ENCODE measurements at places on chromosomes 5 and 9.
A peak's percentile ranks its signal among the peaks of the same experiment; 100 is the strongest.

- DNase-seq: no peak
These were observed 158.6 kb downstream of the FAM114A2 start for GRCh38 chr5:153880106-153880505.

- peak; percentile 57 for DNase-seq
These were observed 99.1 kb downstream of the FBXO38 start for GRCh38 chr5:148482697-148483462.

DNA sequence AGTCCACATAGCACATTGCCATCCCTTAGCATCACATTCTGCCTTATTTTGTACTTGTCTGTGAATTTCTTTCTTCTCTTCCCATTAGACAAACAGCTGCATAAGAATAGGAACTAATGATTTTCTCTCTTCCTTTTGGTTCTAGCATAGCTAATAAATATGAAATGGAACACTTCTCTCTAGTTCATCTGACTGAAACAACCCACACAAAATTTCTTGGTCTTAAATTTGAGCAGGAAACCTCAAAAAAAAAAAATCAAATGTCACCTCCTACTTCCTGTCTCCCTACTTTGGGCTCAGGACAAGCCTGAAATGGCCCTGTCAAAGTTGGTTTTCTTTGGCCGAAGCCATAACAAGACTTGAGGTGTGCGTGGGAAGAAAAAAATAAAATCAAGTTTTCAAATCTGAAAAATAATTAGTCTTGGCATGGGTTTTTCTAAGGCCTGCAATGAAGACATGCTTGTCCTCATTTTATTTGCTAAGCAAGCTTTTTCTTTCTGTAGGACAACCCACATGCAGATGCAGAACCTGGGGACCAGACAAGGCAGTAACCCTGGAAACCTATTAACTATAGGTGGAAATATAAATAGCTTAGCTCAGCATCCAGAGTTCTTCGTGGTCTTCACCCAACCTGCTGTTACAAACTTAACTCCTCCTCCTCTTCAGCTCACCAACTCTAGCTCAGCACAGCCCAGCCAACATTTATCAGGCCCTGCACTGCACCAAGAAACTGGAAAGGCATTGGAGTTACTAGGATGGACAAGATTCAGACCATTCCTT lies 523.5 kb upstream of the KLF4 start:
- DNase-seq: no peak

DNA sequence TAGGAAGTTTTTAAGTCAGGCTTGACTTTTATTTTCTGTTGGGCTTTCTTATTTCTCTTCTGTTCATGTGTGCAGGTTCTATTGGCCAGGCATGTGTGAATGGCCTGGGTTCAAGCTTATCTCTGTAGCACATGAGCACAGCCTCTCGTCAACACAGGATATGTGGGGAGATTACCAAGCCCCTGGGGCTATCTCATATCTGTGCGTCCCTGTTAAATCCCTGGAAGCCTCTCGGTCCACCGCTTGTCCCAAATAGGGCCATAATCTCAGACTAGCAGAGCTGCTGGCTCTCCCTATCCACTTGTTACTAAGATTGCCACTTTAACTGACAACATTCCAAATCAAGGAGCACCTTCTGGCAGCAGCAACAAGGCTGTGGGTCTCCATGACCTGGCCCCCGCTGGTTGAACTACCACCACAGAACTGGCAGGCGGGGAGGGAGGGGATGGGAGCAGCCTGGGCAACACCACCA lies 28.4 kb upstream of the EBF1 start:
- no peak for DNase-seq

- no peak for DNase-seq
These were observed 29.3 kb upstream of the MINAR2 start for GRCh38 chr5:129718471-129719090.

DNA sequence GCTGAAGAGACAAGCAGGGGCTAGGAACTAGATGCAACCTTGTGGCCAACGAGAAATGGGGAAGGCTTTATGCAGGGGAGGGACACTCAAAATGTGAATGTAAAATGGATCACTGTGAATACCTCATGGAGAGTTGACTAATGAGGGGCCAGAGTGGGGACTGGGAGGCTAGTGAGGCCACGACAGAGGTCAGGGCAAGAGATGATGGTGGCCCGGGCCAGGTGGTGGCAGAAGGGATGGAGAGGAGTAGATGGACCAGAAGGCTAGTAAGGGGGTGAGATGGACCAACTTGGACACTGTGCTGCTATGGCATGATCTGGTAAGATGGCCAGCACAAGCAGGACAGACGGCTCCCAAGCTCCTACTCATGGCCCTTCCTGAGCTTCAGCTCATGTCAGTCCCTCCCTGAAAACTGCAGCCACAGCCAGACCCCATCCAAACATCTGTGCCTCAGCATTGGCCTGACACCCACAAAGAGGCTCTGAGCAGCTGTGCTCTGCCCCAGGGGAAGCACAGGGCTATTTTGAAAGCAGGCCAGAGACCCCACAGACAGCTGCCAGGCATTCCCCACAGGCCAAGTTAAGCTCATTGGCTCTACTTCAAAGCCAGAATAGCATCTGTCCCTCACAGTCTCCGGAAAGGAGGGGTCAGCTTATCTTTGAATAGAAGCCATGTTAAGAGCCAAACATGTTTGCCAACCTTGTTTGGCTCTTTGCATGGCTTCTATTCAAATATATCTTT lies 22.1 kb downstream of the P4HA2 start:
- DNase-seq: no peak

DNA sequence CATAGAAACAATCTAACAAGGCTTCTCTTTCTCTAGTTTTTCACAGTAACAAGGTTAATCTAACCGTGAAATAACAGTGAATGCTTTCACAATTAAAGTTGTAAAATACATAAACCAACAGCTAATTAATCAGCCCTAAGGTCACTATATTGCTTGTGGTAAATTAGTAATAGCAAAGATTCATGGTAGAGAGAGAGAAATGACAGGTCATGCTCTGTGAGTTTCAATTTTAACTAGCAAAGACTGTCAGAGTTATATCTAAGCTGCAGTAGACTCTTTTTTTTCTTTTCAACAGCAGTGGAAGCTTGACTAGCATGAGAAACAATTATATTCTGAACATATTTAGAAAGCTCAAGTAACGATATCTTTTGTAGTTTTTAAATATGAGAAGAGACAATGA lies 1068.0 kb downstream of the MAT2B start:
- DNase-seq: no peak

DNA sequence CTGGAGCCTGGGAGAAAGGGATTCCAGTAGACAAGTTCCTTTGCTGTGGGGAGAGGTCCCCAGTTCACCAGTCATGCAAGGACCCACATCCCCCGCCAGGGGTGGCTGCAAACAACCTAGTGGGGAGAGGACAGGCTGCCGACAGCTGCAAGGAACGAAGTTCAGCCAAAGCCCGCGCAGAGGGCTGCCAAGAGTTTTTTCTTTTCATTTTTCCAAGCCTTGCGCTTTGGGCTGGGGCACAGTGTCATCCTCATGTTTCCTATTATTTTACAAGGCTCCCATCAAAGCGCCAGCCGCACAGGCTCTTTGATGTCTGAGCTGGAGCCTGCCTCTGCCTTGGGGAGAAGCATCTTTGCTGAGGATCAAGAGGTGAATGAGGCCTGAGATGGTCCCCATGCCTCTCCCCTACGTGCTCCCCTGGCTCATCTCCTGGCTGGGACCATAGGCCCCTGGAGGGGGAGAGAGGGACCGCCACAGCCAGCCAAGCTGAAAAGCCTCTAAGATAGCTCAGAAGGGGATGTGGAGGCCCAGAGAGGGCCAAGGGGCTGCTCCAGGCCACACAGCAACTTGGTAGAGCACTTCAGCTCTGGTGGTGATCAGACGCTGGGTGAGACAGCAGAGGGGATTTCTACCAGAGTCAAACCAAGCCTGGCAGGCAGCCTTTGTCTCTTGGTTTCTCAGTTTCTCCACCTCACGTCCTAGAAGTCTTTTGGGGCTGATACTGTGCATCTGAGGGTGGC lies 50.4 kb upstream of the SYNPO start:
- DNase-seq: peak; percentile 74

GRCh38 chr5:107542428-107542827 lies 128.3 kb downstream of the EFNA5 start:
- peak; percentile 89 for DNase-seq

GRCh38 chr5:157059093-157059539 lies at the start of gene HAVCR1:
TSS of gene HAVCR1 (minus strand) at chr5:157059116. CDS start at chr5:157057943, 1,173 bp downstream.
- DNase-seq: no peak

DNA sequence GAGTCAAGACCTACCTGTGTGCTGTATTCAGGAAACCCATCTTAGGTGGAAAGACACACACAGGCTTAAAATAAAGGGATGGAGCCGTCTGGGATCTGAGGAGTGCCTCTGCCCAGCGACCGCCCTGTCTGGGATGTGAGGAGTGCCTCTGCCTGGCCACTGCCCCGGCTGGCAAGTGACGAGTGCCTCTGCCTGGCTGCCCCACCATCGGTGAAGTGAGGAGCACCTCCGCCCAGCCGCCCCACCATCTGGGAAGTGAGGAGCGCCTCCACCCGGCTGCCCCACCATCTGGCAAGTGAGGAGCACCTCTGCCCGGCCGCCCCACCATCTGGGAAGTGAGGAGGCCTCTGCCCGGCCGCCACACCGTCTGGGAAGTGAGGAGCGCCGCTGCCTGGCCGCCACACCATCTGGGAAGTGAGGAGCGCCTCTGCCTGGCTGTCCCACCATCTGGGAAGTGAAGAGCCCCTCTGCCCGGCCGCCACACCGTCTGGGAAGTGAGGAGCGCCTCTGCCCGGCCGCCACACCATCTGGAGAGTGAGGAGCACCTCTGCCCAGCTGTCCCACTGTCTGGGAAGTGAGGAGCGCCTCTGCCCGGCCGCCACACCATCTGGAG lies 33.7 kb downstream of the SAXO1 start:
- DNase-seq: no peak

DNA sequence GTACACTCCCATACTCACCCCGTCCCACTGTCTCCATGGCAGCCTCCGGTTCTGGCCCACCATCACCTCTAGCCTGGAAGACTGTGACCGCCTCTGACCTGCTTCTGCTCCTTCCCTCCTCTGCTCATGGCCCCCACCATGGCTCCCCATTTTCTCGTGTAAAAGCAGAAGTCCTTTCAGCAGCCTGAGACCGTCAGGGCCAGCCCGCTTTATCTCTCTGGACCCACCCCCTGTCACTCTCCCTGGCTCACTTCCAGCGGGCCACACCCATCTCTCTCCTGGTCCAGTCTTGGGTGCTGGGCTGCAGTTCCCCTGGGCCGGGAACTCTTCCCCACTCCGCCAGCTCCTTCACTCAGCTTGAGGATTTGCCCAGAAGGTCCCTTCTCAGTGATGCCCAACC lies 96.0 kb upstream of the RUFY1 start:
- DNase-seq: no peak

GRCh38 chr9:95778957-95779356 lies 96.5 kb upstream of the ERCC6L2 start:
- DNase-seq: peak; percentile 94

GRCh38 chr5:64768358-64769312 lies at the start of the genes CWC27 and SREK1IP1:
TSS of gene CWC27 (plus strand) at chr5:64768930. CDS start at chr5:64769147, 217 bp downstream.
TSS of gene SREK1IP1 (minus strand) at chr5:64768691. CDS start at chr5:64768517, 174 bp downstream.
- peak; percentile 92 for DNase-seq

- no peak for DNase-seq
These were observed 15.4 kb downstream of the FAM81B start for GRCh38 chr5:95406426-95407090.

GRCh38 chr9:98409719-98410118 lies 154.3 kb upstream of the TBC1D2 start:
- DNase-seq: no peak

- DNase-seq: no peak
These were observed 22.6 kb downstream of the TGFBR1 start for GRCh38 chr9:99127356-99128132.

DNA sequence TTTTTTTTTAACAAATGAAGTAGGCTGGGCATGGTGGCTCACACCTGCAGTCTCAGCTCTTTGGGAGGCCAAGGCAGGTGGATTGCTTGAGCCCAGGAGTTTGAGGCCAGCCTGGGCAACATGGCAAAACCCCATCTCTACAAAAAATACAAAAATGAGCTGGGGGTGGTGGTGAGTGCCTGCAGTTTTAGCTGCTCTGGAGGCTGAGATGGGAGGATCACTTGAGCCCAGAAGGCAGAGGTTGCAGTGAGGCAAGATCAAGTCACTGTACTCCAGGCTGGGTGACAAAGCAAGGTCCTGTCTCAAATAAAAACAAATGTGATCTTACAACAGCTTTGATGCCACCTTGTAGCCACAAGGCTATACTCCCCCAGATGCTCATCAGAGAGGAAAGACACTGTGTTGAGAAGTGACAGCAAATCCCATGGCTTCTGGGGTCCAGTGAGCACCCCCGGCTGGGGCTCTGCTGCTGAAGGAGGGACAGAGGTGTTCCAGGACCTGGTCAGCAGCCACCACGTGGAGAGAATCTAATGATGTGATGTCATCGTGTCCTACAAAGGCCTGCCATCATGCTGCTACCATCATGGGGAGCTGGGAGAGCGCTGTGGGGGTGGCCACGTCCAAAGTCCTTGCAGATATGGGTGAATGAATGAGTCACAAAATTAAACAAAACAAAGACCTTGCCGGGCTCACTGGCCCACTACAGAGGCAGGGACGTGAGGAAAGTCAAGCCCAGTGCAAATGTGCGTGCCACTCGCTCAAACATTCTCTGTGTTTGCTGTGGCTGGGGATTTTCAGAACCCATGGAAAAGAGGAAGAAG lies 60.7 kb downstream of the PRRT1B start:
- DNase-seq: no peak

GRCh38 chr9:85971731-85972130 lies 30.8 kb downstream of the NAA35 start:
- DNase-seq: peak; percentile 64

GRCh38 chr9:18410983-18411382 lies 63.0 kb upstream of the ADAMTSL1 start:
- DNase-seq: no peak

- DNase-seq: no peak
These were observed 172.4 kb downstream of the IRX2 start for GRCh38 chr5:2579126-2579525.

DNA sequence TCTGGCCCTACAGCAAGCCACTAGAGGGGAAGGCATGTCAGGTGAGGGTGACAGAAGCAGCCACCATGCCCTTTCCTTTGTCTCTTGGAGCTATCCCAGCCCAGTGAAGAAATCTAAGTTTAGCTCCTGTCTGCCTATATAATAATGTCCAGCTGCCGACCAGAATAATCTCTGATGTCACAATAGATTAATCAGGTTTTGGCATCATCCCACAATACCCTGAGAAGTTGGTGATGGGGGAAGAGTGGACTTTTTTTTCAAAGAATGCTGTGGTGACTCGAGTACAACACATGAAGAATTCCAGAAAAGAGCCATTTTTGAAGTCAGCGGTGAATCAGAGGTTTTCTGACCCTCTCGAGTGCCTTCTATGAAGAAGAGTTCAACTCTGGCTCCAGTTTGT lies 1.7 kb upstream of the TSLP start:
- DNase-seq: no peak
